ENCODE measurements at places on chromosomes 4 and X. TPM values are rescaled to one million over a fixed set of nuclear protein-coding genes. Genes with fewer than 3 reads are reported as not detected.
A peak's percentile ranks its signal among the peaks of the same experiment; 100 is the strongest.

Gene STAP1
- total RNA-seq = not detected

Gene TEX13D
- 0.07 TPM for total RNA-seq

Gene STATH
- not detected for total RNA-seq

Gene SHOX
- total RNA-seq = not detected

Gene KIAA0232
- total RNA-seq = 23.3 TPM

Gene ANKRD50
- 25.0 TPM for total RNA-seq

GRCh38 chr4:118889312-118889691 is 648 bp downstream of the SYNPO2 start:
- DNase-seq = no peak

- no peak for DNase-seq
These were observed 33.5 kb upstream of the ELOVL6 start for GRCh38 chr4:110231869-110232268.

DNA sequence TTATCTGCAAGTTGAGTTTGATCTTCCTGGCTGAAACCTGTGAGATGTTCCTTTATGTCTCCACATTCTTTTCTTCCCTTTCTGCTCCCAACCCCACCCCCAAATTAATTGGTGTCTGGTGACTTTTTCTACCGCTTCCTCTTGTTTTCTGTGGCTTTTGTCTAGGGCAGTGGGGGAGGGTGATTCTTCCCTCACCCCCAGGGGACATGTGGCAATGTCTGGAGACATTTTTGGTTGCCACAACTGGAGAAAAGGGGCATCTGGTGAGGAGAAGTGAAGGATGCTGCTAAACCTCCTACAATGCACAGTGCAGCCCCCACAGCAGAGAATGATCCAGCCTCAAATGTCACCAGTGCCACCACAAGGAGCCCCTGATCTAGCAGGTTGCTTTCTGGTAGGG is 152.9 kb downstream of the NHS start:
- DNase-seq = no peak

GRCh38 chrX:69314436-69315348 is 149.4 kb upstream of the PJA1 start:
- no peak for DNase-seq

GRCh38 chrX:56761167-56761566 is 32.1 kb downstream of the NBDY start:
- DNase-seq = no peak

DNA sequence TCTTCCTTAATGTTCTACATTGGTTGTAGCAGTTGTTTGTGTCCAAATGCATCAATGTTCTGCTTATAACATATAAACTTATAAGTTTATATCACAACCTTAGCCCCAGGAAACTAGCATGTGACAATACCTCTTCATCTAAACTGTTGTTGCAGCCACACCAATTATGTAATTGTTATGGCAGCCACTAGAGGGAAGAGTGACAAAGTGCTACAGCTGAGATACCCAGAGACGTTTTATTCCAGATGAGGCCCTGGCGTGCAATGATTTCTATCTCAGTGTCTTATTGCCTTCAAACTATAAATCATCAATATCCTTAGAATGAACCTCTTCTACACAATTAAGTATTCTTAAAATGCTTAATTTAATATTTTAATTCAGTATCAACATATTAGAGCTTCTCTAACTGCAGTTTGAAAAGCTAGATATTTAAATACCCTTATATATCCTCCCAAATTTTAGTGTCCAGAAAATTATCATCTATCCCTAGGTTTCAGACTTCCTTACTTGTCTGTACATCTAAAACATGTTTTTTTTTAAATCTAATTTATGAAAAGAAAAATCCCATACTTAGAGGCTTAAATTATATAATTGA is 171.6 kb downstream of the PCDH10 start:
- DNase-seq = no peak

GRCh38 chrX:5145957-5146356 is 1082.7 kb downstream of the NLGN4X start:
- no peak for DNase-seq

- no peak for DNase-seq
These were observed 88.4 kb downstream of the WDFY3 start for GRCh38 chr4:84878090-84878489.

DNA sequence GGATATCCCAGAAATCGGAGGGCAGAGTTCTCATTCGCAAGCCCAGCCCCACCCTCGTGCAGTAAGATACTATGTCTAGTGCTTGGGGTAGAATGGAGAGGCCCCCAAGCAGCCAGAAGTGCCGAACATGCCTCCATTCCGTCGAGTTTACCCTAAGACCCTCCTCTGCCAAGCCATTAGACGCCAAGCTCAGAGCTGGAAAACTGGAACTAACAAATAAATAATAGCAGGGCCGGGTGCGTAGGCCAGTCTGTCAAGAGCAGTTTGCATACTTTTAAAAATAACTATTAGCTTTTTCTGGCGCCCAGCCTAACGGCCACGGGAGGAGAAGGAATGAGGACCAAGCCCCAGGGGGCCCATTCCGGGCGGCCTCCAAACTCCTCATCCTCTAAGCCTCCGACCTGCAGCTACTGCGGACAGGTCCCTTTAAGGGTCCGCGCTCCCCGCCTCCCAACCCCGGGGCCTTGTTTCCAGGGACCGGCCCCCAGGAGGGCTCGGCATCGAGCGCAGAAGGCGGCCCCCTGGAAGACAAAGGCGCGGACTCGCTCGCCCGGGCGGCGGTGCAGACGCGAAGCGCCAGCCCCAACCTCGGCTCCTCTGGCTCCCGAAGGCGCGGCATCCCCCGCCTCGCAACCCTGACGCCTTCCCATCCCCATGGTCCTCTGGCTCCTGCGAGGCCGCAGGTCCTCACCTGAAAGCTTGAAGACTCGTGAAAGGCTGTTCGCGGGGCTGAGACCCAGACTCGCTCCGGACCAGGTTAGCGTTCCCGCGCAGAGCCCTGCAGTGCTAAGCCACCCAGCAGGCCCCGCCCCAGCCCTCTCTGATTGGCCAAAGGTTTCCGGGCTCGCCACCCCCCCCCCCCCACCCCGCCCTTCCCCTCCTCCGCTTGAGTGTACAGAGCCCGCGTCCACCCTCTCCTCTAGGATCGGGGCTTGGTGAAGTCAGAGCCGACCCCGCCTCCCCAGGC is at the start of gene TMSB15A:
Gene TMSB15A (minus strand): TSS at position 765 of the 967 bp plus-strand sequence.
- no peak for DNase-seq

- no peak for DNase-seq
These were observed 423.1 kb upstream of the PITX2 start for GRCh38 chr4:111045992-111046391.

GRCh38 chrX:119009071-119009470 is 34.7 kb downstream of the LONRF3 start:
- no peak for DNase-seq

GRCh38 chr4:130026185-130026584 is 930.2 kb downstream of the C4orf33 start:
- DNase-seq = peak; percentile 96

DNA sequence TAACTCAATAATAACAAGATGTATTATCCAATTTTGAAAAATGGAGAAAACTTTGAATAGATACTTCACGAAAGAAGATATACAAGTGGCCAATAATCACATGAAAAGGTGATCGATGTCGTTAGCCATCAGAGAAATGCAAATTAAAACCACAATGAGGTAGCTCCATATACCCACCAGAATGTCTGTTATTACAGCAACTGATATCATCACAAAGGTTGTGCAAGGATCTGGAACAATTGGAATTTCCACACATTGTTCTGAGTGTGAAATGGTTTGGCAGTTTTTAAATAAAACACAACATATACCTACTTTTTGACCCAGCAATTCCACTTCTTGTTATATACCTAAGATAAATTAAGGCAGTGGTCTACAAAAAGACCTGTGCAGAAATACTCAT is 71.7 kb downstream of the IRS4 start:
- DNase-seq = no peak

DNA sequence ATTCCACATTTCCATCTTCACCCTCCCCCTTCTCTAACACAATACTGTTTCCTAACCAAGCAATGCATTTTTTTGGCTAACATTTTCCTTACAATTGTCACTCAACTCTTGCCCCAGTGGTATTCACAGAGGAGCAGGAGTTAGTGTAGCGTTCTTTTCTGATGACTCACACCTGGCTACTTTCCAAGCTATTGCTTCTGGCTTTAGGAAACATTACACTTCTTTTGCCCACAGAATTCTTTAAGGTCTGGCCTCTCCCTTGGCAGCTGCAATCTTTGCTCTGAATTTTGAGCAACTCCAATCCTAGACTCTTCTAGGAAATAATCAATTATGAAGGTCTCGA is 27.5 kb upstream of the PDGFC start:
- DNase-seq = no peak

GRCh38 chrX:84187533-84188319 is at the start of gene RPS6KA6:
Gene RPS6KA6, minus strand, starts transcription at chrX:84188199. Its CDS starts 300 bp downstream, at chrX:84187899.
- peak; percentile 61 for DNase-seq

DNA sequence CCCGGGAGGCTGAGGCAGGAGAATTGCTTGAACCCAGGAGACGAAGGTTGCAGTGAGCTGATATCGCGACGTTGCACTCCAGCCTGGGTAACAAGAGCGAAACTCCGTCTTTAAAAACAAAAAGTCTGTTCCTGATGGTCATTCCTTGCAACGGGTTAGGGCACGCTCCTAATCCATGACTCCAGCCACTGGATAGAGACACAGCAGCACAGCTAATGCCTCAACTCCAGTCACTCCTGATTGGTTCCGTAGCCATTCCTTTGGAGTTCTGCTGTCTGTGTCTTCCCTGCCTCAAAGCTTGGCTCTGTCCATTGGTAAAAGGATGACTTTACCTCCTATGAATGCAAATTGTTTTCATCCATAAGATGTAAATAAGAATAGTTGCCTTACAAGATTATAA is 44.3 kb upstream of the FAM9A start:
- DNase-seq = no peak

DNA sequence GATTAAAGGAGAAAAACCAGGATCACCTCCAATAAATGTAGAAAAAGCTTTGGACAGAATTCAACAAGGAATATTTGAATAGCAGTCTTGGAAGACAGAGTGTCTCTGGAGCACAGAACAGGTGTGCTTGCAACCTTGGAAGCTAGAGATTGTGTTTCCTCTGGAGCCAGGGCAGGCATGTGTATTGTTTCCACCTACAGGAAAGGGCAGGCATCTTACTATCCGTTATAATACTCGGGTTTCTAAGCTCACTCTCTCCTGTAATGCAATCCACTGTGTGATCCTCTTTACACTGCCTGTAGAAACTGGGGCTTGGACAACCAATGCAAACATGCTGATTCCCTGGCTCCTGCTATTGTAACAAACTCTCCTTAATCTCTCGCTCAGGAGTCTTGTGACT is 14.4 kb downstream of the CCDC110 start:
- no peak for DNase-seq

- no peak for DNase-seq
These were observed 195.0 kb downstream of the ZNF330 start for GRCh38 chr4:141415651-141416050.

DNA sequence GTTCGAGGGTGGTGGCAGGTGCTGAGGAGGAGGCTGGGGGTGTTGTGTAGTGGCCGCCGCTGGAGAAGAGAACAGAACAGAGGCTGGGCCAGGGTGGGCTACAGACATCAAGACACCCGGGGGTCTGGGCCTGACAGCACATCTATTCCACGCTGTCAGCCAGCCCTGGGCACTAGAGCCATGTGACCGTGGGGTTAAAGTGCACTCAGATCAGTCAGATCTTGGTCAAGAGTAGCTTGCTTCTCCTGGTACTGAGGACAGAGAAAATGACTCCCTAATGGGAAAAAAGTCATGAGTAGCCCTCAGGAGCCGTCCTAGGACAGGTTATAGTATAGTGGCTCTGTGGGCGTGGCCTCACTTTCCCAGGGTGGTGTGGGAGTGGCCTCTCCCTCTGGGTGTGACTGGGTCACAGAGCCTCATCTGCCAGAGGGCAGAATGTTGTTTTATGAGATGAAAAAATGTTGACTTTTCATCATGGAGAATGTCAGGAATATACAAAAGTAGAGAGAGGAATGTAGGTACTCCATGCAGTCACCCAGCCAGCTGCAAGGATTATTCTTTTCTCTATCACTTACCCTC is 19.4 kb downstream of the TRMT44 start:
- no peak for DNase-seq

DNA sequence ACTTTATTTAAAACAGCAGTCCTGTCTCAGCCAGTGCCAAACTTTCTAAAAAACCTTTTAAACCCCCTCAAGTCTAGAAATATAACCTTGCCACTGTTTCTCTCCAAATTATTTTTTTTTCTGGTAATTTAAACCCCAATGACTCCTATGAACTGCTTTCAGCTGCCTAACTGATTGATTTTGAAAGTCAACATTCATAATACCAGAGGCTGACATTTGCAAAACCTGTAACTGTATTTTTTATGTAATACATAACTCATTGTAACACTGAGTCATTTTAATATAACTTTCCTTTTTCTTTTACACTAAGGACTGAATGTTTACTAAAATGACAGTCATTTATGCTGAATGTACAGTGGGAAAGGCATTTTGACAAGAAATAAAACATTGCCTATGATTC is 19.1 kb upstream of the EGFL6 start:
- no peak for DNase-seq

GRCh38 chr4:73709451-73710033 is 30.8 kb upstream of the CXCL8 start:
- DNase-seq = no peak

DNA sequence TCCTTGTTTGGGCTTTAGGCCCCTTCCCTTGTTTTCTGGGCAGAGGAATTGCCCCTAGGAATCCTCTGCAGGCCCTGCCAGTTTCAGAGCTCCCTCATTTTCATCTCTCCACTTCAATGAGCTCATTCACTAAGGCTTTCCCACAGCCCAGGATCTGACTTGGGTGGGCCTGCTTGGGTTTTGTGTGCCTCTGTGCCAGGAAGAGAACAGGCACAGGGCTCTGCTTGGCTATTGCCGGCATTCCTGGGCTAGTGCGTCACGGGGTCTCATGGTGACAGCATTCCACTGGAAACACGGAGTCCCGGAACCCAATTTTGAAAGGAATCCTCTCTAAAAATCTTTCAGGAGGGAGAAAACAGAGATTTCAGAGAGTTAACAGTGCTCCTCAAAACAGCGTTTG is 150.5 kb downstream of the VCX3A start:
- DNase-seq = no peak

- no peak for DNase-seq
These were observed 32.6 kb downstream of the DOCK11 start for GRCh38 chrX:118528071-118528737.

DNA sequence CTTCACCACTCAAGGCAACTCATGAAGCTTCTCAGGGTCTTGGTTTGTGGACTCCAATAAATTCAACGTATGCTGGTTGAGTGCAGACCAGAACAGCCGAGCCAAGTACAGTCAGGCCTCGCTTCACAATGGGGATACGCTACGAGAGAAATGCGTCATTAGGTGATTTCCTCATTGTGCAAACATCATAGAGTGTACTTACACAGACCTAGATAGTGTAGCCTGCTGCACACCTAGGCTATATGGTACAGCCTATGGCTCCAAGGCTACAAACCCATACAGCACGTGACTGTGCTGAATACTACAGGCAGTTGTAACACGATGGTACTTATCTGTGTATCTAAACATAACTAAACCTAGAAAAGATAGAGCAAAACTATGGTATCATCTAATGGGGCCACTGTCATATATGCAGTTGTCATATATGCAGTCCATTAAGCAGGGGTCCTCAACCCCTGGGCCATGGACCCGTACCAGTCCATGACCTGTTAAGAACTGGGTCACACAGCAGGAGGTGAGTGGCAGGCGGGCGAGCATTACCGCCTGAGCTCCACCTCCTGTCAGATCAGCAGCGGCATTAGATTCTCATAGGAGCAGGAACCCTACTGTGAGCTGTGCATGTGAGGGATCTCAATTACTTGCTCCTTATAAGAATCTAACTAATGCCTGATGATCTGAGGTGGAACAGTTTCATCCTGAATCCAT is 31.5 kb downstream of the RTL5 start:
- DNase-seq = no peak

- DNase-seq = no peak
These were observed 389.2 kb upstream of the TENM3 start for GRCh38 chr4:181853881-181854511.
